Lung microvascular endothelial cell (primary cell): ENCODE measurements at places on chromosomes 12 and 14. TPM values are rescaled to one million over a fixed set of nuclear protein-coding genes. Genes with fewer than 3 reads are reported as not detected.

GRCh38 chr12:79451365-79451764 is 239.4 kb downstream of the PAWR start:
- DNase-seq, result peak; percentile 68

GRCh38 chr14:99166506-99166905 is 105.5 kb downstream of the BCL11B start:
- DNase-seq, result no peak

GRCh38 chr14:71729596-71729995 is 202.6 kb upstream of the RGS6 start:
- DNase-seq, result no peak

GRCh38 chr12:11755302-11755930 is 105.9 kb downstream of the ETV6 start:
- no peak for DNase-seq

GRCh38 chr14:92532490-92533163 is 19.0 kb downstream of the RIN3 start:
- no peak for DNase-seq

GRCh38 chr12:633731-634130 is 29.5 kb downstream of the NINJ2 start:
- DNase-seq, result no peak

DNA sequence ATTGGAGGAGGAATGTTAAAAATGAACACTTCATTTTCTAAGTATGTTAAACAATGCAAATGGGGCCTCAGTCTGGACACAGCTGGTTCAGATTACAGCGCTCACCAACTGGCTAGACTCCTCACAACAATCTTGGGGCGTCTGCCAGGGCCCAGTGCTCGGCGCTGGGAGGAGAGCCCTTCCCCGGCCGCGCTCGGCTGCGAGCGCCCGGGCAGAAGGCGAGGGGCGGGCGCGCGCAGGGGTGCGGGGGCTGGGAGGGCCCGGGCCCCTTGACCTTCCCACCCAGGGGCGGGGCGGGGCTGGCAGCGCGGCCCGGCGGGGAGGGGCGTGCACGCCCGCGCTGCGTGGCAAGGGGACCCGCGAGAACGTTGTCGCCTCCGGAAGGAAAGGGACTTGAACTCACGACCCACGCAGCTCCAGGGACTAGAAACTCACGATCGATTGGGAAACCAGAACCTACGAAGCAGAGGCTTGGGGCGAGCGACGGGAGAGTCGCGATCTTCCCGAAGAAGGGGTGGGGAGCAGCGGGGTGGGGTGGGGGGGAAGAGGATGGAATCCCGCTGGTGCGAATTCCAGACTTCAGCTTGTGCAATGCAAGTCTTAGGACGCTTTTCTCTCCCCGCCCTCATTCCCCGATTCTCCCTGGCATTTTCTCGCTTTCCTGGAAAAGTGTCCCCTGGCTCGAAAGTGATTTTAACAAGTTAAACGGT is at the start of gene FBLN5:
Gene FBLN5 (minus strand): TSS at position 220 of the 710 bp plus-strand sequence. CDS start 465 bp downstream, outside the sequence.
- no peak for DNase-seq

GRCh38 chr14:63134801-63135200 is 69.4 kb upstream of the RHOJ start:
- no peak for DNase-seq

GRCh38 chr12:12207746-12208145 is 59.1 kb downstream of the LRP6 start:
- no peak for DNase-seq

GRCh38 chr12:124698211-124698997 is 131.0 kb upstream of the NCOR2 start:
- DNase-seq, result no peak

DNA sequence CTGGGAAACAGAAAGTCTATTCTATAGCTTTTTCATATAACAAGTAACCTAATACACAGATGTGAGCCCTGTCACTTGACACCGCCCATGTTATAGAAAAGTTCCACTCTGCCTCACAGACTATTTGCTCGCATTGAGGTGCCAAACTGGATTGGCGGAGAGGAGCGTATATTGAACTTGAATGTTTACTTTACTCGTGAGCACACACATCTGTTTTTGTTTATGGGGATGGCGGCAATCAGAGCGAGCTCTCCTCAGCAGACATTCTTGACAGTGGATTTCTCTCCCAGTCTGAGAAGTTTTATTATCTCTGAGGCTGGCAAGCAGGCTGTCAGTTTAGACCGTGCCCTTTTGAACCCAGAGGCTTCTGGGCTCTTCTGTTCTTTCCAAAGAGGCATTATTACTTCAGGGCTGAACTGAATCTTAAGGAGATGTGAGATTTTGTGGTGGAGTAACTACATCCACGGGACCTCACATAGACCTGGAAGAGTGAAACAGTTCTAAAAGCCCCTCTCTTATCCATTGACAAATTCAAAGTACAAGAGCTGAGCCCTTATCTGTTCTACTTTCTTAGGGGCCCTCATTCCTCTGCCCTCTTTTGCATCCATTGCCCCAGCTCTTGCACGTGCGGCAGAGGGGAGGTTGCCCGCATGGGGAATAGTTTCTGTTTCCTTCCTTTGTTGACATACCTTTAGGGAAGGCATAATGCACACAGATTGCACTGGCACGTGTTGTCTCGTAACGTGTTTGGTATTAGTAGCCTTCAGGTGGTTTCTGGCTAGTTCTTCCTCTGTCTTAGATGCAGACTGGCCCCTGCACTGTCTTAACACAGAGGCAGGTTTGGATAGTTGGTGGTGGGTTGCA is 68.2 kb downstream of the DRAM1 start:
- no peak for DNase-seq

The KRT2 gene
- total RNA-seq, result not detected in 2 replicates

The OR4E2 gene
- not detected in 2 replicates for total RNA-seq

The INHBC gene
- total RNA-seq, result not detected in 2 replicates

The KRT83 gene
- not detected in 2 replicates for total RNA-seq

The SLC8A3 gene
- total RNA-seq, result 0.22 and 0.60 TPM in 2 replicates

The IRAK3 gene
- total RNA-seq, result 8.5 and 17.3 TPM in 2 replicates
